ENCODE measurements at places on chromosomes 13 and 19.
A peak's percentile ranks its signal among the peaks of the same experiment; 100 is the strongest.

- no peak for DNase-seq
Measured at GRCh38 chr13:43629691-43630480, 156.9 kb downstream of the ENOX1 start.

DNA sequence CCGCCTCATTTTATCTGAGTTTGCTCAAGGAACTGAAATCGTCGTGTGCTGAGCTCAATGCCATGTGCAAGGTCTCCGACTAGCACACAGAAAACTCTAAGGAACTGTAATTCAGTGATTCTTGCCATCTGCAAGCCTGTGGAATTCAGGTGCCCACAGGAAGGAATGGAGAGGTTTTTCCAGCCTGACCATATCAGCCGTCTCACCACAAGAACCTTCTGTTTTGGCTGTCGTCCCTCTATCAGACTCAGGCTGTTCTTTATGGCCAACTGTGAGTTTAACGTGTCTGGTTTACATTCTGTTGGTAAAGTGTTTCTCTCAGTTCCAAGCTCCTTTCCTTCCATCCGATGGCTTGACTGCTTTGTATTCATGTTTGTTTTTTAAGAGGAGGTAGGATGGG, 293.5 kb downstream of the SPRY2 start:
- DNase-seq: no peak

DNA sequence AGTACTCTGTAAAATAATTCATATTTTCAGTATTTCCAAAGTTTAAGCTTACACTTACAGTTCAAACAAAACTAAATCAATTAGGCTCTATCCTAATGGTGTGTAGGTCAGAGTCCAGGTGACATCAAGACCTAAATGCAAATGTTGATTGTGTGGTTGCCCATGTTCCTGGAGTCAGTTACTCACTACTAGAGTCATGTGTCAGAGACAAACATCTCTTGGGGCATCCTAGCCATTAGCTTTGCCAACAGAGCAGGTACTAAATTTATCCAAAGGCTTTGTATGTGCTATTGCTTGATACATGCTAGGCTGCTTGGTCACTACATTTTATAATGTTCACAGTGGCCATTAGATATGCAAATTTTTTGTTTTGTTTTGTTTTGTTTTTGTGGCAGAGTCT, 11.7 kb downstream of the SPRY2 start:
- no peak for DNase-seq

DNA sequence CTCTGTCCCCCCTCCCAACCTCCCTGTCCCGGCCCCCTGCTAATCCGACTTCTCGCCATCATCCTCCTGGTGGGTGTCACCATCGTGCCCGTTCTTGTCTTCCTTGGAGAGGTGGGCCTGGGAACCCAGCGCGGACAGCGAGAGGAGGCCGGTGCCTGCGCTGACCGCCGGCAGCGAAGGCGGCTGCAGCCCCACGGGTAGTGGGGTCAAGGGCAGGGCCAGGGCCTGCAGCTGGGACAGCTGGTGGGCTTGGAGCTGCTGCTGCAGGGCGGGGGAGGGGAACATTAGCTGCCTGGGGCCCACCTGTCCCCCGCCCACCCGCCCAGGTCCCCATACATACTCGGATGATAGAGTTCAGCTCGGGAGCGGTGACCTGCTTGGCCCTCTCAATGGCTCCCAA, 8.5 kb downstream of the TLE5 start:
- DNase-seq: no peak

GRCh38 chr13:20671789-20672188, 31.7 kb upstream of the IL17D start:
- no peak for DNase-seq

GRCh38 chr13:100381595-100382224, 206.9 kb downstream of the GGACT start:
- DNase-seq: no peak

GRCh38 chr19:50688766-50689165, 30.8 kb downstream of the SHANK1 start:
- no peak for DNase-seq

- no peak for DNase-seq
Measured at GRCh38 chr13:111506621-111507020, 186.2 kb downstream of the TEX29 start.

DNA sequence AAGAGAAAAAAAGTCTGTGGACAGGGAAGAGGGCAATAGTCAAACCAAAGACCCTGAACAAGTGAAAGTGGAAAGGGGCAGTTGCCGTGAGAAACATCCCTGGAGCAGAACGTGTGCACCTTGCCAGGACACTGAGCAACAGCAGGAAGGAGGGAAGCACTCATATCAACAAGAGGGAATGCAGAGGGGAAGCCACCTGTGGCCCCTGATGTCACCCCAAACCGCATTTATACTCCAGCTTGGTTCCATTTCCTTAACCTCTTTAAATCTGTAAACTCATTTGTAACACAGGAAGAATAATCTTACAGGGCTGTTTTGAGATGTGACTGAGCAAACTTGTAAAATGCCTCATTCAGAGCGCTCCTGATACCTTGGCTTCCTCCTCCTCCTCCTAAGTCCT, 698.8 kb downstream of the DIAPH3 start:
- no peak for DNase-seq

DNA sequence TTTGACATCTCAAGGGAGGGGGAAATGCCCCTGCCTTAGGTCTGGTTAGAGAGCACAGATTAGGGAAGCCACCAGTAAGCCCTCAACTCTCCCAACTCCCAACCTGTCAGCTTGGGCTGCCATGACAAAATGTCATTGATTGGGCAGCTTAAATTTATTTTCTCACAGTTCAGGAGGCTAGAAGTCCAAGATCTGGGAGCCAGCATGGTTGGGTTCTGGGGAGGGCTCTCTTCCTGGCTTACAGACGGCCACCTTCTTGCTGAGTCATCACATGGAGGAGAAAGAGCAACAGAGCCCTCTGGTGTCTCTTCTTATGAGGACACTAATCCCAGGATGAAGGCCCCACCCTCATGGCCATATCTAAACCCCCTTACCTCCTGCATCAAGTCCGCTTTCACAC, 24.2 kb downstream of the C19orf12 start:
- no peak for DNase-seq

- DNase-seq: no peak
Measured at GRCh38 chr19:56993851-56994250, 125.9 kb upstream of the USP29 start.

DNA sequence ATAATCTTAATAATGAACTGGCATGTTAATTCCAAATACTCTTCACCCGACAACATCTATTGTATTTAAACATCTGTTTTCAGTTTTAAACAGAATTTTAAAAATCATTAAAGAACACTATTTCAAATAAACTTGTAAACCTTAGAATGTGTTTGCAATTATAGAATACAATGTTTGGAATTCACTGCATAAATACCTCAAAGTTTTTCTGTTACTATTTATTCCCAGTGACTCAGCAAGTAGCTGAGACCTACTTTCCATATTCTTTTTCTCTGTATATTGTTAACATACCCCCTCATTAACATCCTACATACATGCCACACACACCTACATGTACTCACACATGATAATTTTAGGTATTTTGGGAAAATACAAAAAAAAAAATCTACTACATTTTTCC, 1134.3 kb downstream of the SLITRK1 start:
- no peak for DNase-seq

GRCh38 chr13:29160862-29161261, 340.7 kb downstream of the MTUS2 start:
- no peak for DNase-seq

GRCh38 chr13:27450921-27451471, 632 bp upstream of the MTIF3 start:
- peak; percentile 43 for DNase-seq

DNA sequence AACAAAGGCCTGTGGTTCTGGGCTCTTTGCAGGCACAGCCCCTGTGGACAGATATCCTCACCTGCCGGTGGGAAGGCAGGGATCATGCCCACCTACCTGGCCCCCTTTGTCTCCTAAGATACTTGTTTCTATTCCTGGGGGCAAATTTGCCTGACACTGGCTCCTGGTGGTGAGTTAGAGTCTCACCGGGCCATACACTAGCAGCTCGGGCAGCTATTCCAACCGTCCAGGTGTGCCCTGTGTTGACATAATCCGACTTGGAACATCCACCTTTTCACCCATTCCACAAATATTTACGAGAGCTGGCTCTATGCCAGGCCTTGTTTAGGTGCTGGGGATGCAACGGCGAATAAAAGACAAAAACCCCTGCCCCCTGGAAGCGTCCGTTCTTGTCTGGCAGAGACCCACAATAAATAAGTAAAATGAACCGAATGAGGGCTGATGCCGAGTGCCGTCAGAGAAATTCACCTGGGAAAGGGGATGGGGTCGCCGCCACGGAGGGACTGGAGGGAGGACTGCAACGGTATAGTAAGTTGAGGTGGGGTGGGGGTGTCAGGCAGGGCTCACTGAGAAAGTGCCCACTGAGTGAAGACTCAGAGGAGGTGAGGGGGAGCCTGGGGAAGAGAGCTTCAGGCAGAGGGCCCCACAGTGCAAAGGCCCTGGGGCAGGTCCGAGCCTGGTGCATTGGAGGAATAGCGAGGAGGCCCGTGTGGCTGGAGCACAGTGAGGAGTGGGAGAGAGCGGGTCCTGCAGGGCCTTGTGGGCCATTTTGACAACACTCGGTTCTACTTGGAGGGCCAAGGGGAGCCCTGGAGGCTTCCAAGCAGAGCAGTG, 43.2 kb upstream of the RANBP3 start:
- DNase-seq: no peak

DNA sequence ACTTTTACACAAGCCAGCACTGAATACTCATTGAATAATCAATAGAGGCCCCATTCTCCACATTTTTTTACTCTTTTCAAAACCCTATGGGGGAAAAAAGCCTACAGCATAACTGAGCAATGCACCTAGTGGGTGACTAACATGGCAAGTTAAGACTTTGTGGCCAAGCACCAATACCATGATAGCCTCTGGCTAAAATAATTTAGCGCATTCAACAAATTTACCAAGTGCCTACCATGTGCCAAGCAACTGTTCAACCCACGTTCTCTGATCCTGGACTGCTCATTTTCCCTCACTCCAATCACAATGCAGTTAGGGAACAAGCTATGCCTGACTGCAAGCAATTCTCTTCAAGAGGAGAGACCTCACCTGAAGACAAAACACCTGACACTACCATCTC, 3.0 kb downstream of the ANKRD10 start:
- DNase-seq: no peak

DNA sequence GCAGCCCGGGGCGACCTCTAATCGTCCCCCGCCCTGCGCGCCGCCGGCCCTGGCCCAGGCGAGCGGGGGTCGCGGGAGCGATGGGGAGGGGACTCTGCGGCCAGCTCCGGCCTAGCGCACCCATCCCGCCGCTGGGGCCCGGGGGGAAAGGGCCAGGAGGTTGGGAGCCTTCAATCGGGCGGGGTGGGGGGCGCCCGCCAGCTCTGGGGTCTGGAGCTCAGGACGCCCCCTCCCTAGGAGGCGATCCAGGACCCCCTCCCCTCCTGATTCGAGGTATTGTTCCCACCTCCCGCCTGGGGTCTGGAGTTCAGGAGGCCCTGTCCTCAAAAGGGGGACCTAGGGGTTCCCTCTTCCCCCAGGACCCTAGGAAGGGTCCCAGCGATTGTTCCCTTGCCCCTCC, 430 bp downstream of the ZNF358 start:
- no peak for DNase-seq

DNA sequence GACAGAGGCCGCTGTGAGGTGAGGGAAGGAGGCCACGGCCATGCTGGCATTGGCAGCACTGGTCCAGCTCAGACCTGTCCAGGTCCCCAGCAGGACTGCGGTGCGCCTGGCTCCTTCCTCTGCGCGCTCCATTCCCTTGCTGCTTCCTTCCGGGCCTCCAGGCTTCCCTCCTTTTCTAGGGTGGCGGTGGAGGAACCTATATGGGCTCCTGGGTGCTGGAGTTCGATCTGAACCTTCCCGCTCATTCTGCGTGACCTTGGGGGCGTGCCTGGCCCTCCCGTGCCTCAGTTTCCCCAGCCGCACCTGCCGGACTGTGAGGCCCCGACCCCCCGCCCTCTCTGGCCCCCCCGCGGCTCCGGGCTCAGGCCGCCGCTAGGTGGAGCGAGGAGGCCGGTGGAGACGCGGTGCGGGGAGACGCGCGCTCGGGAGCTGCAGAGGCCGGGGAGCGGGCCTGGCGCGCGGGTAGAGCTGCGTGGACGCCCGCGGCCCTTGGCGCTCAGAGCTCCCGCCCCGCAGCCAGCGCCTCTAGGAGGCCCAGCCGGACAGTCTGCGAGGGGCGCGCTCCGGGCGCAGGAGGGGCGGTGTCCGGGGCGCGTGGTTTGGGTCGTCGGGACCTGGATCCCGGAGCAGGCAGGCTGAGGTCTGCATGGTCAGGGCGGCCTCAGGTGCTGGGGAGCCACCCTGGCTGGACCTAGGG, 29.9 kb downstream of the EFNA2 start:
- DNase-seq: no peak

DNA sequence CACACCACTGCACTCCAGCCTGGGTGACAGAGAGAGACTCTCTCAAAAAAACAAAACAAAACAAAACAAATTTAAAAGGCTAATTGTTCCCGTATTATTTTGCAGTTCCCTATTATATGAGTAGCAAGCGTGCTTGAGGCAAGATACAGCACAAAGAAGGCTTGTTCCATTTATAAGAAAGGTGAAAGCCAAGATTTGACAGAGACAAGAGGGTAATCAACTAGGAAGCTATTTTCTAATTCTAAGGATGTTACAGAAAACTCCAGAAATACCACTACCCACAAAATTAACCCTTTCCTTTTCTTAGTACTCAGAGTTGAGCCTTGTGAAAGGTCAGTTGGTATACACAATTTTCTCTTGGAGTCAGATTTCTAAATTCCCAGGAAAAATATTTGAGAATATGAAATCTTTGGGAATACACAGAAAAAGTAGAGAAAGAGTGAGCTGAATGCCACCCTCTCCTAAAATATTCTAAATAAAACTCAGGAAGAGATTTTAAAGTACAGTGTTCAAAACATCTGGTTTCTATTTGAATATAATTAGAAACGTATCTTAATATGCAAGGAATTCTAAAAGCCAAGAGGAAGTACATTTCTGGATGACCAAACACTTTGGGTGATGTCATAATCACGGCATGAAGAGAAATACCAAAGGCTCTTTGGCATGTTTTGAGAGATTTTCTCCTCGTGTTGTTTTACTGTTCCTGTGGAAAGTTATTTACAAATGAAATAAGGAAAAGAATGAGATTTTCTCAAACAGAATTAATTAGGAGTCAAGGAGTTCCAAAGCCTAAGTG, 63.0 kb upstream of the FLT1 start:
- DNase-seq: no peak

- DNase-seq: no peak
Measured at GRCh38 chr19:2207991-2208860, 27.9 kb downstream of the PLEKHJ1 start.

DNA sequence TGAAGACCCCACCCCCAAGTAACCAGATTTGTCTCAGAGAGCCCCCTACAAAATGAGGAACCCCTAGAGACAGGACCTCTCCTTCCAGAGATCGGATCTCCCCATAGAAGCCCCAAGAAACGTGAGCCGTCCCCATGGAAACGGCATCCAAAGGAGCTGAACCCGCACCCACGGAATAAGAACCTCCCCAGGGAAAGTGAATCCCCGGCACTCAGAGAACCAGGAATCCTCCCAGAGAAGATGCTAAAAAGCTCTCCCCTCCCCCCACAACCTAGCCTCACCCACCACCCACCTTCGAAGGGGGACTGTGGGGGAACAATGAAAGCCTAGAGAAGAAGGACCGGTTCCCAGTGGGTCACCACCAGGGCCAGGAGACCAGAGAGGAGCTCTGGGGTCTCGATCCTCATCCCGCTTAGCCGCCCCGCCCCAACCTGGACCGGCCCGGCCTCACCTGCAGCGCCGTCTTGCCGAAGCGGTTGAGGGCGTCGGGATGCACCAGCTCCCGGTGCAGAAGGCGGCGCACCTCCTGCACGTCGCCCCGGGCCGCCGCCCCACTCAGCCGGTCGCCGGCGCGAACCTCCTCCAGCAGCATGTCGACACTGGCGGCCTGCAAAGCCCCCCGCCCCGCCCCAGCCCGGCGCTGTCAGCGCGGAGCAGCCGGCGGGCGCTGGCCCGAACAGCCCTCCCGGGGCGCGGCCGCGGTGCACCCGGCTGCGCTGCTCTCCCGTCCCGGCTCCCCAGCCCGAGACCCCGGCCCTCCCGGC, 535 bp downstream of the CDKN2D start:
- DNase-seq: no peak

Data from T-helper 17 cell (primary cell).